ENCODE measurements at places on chromosomes 4 and X.

- DNase-seq, result no peak
Observed at GRCh38 chr4:21476757-21477156, 471.8 kb downstream of the KCNIP4 start.

- no peak for DNase-seq
Observed at GRCh38 chr4:17230727-17231126, 281.2 kb downstream of the QDPR start.

- DNase-seq, result no peak
Observed at GRCh38 chrX:24207826-24208225, 58.3 kb downstream of the ZFX start.

DNA sequence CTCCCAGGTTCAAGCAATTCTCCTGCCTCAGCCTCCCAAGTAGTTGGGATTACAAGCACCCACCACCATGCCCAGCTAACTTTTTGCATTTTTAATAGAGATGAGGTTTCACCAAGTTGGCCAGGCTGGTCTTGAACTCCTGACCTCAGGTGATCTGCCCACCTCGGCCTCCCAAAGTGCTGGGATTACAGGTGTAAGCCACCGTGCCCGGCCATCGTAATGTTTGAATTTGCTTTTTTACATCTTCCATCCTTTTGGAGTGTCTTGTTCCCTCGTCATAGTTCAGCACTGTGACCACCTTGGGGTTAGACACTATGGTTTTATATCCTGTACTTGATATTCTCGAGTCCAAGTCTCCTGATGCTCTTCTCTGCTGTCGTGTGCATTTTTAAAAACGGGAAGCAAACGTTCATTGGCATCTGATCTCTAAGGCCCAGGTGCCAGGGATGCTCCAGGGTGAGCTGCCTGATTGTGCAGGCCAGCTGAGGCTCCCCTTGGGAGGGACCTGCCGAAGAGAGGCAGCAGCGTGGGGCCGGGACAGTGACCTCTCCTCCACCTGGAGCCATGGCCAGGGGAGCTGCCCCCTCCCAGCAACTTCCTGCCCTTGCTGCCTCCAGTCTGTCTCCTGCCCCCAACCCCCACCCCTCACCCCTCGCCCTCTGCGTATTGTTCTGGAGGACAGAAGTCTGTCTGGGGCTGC lies 16.7 kb downstream of the DGKQ start:
- no peak for DNase-seq

Measured in globus pallidus (tissue), 1 donor.